Renal cortical epithelial cell (primary cell): ENCODE measurements at places on chromosomes 4 and X. TPM values are rescaled to one million over a fixed set of nuclear protein-coding genes. Genes with fewer than 3 reads are reported as not detected.

- DNase-seq: no peak
Observed at GRCh38 chr4:182738283-182739047, 178.7 kb downstream of the DCTD start.

The TBC1D14 gene
- 50.7 and 94.0 TPM in 2 replicates for total RNA-seq

The ARHGAP36 gene
- total RNA-seq: 0.15 TPM in 1 of 2 replicates, not detected in the other

DNA sequence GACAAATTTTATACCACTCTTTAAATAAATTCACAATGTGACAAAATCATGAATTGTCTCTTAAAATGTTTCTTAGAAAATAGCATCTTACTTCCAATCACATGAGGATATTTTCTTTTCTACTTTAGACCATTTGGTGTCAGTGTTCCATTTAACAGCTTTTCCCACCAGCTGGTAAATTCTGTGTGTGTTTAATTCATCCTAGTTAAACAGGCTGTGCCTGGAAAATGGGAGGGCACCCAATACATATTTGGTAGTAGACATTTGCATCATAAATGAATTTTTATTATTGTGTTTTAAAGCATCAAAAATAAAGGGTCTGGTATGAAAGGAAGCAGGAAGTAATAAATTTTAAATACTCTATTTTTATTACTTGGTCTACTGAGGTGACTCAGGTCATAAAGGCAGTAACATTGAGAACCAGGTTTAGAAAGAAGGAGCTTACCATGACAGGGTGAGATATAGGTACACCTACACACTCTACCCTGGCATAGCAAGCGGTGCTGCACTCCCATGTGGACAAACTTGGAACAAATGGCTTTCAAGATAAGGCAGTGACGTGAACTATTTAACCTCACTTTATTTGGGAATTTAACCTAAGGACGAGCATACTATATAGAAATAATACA is 344.5 kb downstream of the BMPR1B start:
- DNase-seq: peak; percentile 32

DNA sequence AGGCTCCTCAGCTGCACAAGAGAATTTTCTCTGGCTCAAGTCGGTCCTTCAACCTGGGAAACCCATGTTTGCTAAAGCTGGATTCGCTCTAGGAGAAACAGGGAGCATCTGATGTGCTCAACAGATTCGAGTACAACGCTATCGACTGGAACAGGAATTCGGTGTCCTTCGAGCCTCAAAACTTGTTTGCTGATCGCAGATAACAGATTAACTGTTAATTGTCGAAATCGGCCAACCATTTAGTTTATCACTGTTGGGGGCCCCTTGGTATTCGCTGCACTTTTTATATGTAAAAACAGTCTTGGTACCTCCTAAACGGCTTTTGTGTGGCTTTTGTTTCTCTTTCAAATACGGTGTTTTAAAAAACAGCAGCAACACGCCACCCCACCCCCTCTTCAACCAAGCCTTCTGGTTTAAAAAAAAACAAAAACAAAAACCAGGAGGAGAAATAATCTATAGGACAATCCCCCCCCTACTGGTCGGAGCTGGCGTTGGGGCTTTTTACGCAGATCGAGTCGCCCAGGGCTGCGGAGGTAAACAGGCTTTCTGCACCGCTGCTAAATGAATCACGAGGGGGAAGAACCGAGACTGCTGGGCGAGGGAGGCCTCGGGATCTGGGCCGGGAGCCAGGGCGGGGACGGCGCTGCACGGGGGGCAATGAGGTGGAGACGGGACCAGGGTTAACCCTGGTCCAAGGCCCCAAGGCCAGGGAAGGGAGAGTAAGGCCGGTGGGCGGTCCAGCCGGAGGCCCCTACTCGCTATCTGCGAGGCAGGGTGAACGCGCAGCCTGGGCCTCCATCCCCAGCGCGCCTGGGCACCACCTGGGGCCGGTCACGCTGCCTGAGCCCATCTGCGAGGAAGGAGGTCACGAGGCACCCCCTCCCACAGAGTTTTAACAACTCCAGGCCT is 71.7 kb upstream of the BCOR start:
- peak; percentile 75 for DNase-seq

- DNase-seq: no peak
Observed at GRCh38 chr4:25406081-25406692, 29.1 kb downstream of the ANAPC4 start.

GRCh38 chrX:50565718-50566117 is 95.1 kb upstream of the DGKK start:
- no peak for DNase-seq

DNA sequence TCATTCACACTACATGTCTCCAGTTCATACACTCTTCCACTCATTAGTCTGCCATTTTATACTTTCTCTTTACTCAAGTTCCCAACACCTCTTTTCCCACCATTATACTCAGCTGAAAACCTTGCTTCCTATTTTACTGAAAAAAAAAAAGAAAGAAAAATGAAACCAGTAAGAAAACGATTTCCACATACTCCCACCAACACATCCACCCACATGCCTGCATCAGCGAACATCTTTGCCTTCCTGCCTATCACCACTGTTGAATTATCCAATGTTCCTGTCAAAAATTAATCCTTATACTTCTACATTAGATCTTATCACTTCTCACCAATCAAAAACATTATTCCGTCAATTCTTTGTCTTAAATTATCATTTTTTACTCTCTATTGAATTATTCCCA is 188.1 kb upstream of the FAM241A start:
- no peak for DNase-seq

DNA sequence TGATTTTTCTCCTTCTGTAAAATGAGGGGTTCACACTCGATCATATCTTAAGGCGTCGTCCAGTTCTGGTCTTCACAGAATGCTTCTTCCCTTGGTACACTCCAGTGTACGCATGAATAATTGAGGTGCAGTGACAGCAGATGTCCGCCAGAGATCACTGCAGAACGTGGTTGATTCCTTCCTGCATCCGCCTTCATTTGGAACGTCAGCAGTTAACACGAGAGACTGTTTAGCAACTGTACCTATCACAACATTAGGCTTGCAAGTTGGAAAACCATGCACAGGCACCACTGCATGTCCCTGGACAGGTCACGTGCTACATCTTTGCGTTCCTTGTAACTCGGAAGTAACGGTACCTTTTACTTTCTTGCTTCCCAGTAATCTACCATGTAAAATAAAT is 66.0 kb upstream of the GEMIN8 start:
- peak; percentile 49 for DNase-seq

DNA sequence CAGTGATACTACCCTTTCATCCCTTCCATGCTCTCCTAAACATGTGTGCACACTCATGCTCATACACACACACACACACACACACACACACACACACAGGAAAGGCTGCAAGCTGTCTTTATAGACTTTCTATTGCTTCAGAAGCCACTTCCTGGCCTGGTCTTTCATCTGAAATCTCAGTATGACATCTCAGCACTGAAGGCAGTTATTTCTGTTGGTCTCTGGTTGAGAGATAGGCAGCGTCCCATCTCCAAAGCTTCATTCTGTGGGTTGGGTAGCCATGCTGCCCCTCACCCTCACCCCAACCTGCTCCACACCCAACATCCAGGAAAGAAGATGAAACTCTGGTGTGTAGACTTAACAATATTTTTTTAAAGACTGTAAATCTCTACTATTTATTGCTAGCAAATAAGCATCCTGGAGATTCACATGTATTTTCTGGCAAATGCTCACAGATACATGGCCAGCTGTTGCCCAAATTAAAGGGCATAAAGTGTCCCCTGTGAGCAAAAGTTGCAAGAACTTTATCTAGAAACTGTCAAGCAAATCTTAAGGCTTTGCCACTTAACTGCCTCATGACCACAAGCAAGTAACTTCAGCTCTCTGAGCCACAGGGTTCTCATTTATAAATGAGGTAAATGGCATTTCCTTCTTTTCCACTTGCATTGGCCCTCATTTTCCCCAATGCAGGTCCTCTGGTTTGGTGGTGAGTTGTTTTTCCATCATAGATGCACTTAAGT is 189.8 kb upstream of the AFF2 start:
- DNase-seq: no peak

DNA sequence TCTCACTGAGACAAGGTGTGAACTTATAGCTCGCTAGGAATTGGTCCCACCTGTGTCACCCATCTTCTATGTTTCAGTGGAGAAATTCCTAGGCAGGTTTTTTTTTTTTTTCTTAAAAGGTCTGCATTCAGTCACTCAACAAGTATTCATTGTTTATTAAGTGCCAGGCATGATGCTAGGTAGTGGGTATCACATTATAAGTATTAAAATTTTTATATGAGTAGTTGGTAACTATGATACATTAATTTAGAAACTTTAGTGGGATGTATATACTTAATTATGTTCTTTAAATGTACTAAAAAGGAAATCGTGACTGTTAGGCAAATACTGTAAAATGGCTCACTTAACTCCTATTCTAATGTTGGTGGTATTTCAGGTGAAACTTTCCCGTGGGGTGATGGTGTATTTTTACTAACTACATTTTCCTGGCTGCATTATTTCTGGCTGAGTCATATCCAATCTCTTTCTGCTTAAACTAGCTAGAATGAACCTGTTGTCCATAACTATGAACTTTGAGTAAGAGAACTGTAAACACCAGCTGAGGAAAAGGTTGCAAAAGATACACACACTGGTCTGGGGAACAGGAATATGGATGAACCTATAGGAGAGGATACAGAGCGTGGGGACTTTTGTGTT is 49.3 kb upstream of the MED14 start:
- peak; percentile 84 for DNase-seq

GRCh38 chr4:122710434-122711308 is 21.8 kb upstream of the BBS12 start:
- DNase-seq: peak; percentile 41

DNA sequence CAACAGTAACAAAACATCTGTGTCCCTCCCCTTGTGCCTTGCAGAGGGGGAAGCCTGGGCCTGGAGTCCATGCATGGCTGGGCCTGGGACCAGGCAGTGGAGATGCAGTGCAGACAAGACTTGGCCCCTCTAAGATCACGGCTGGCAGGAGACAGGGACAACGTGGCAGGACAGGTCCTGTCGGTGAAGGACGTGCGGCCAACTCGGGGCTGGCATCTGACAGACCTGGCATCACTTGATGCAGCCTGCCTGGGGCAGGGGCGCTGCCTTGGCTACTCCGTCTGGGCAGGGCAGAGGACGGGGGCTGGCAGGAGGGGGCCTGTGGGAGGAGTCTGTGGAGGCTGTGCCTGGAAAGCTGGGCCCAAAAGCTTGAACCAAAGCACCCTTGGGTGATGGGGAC is 112.1 kb downstream of the CPZ start:
- no peak for DNase-seq

The SPOCK3 gene
- not detected in 2 replicates for total RNA-seq

- DNase-seq: peak; percentile 88
Observed at GRCh38 chr4:19936476-19936875, 315.2 kb upstream of the SLIT2 start.
